T-helper 22 cell (primary cell): ENCODE measurements at places on chromosomes 4 and X.

- no peak for DNase-seq
These were observed 21.1 kb downstream of the RASSF6 start for GRCh38 chr4:73599182-73599581.

DNA sequence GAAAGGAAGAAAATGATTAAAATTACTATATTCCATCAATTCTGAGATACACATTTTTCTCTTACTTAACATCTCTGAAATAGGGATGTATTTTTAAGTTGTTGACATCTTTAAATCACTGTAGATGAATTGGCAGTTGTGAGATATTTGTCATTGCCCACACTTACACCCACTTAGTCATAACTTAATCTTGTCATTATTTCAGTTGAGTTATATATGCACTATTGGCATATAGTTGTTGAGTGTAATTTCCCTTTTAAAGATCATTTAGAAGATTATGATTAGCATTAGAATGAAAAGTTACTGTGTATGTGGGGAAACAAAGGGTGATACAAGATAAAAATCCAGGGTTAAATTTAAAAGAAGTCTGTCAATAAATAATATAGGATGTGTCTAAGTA is 2.2 kb downstream of the AIMP1 start:
- no peak for DNase-seq

DNA sequence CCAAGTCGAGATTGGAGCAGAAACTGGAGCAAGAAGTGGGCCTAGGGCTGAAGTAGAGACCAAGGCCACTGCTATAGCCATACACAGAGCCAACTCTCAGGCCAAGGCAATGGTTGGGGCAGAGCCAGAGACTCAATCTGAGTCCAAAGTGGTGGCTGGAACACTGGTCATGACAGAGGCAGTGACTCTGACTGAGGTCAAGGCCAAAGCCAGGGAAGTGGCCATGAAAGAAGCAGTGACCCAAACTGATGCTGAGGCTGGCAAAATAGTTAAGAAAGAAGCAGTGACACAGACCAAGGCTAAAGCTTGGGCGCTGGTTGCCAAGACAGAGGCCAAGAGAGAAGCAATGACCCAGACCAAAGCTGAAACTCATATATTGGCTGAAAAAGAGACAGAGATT is 3.5 kb downstream of the ARMCX4 start:
- no peak for DNase-seq

- no peak for DNase-seq
These were observed 193.5 kb upstream of the FTHL17 start for GRCh38 chrX:31265383-31265782.

DNA sequence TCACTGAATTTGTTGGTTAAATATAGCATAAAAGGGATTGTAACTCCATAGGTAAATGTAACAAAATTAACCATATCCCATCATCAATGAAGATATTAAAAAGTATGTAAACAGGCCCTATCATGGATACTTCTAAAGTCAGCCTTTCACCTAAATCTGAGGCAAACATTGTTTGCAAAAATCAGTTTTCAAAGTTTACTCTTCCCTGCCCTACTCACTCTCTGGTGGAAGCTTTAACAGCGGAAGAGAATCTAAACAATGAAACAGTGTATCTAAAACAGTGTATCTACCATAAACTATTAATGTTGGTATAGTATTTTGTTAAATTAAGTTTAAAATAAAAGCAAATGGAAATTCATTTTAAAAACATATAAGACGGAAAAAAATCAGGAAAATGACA is 21.1 kb downstream of the SMIM14 start:
- DNase-seq: no peak

DNA sequence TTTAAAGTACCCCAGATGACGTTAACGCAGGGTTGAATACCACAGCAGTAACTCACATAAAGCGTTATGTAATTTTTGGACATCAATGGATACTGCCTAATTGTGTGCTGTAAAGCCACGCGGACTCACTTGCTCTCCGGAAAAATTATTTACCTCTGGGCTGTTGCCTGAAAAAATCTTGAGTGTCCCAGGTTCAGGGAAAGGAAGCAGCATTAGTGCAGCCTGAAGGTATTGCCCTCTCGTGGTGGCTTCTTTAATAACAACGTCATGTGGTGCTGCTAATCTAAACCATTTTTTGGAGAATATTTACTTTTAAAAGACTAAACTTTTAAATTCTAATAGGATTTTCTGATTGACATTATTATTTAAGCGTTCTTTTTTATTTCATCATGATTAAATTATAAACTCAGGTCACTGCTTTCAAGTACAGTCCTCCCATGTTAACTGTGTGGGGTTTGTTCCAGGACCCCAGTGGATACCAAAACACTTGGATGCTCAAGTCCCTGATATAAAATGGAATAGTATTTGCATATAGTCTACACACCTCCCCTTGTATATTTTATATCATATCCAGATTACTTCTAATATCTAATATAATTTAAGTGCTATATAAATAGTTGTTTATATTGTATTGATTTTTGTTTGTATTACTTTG is 384.8 kb downstream of the FAM133A start:
- no peak for DNase-seq

DNA sequence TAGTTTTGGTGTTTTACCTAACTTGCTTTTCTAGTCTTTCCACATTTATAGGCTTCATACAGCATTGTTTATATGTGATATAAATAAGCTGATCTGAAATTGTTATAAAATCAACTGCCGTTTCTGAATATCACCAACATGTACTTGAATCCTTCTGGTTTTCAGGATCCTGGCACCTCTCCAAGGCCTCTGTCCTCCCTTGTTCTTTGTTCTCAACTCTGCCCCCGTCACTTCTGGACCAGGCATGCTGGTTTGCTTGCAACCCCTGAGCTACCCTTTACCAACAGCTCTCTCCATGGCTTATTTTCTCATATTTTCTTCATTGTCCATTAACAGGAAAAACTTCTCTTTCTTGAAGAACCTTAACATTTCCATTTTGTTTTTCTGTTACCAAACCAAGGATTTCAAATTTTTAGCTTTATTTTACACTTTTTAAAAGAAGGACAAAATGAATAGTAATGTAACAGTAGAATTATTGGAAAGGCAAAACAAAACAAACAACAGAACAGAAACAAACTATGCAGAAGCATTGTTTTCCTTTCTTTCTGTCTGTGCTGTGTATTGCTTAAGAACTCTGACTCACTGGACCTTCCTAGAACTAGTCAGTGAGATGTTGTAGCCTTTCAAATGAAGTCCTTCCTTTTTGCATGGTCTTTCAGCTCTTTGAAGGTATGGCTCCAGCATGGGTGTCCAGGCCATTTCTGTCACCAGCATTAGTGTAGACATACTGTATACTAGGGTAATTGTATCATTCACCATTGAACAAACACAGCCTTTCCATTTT is 44.8 kb downstream of the BANK1 start:
- DNase-seq: no peak
